ENCODE measurements at places on chromosomes 16 and 17. TPM values are rescaled to one million over a fixed set of nuclear protein-coding genes. Genes with fewer than 3 reads are reported as not detected.

GRCh38 chr16:70715860-70716357 is 30.1 kb upstream of the MTSS2 start:
- H3K4me3 ChIP-seq = no peak overlapping the region
- no peaks in the 10 kb centered on the region for H3K4me1 ChIP-seq
- no peak for DNase-seq
- H3K27ac ChIP-seq = no peak overlapping the region
- no peaks in the 10 kb centered on the region for H3K27me3 ChIP-seq

- no peak for DNase-seq
- peaks cover 75% of the 10 kb centered on the region for H3K36me3 ChIP-seq
- H3K4me1 ChIP-seq = no peaks in the 10 kb centered on the region
- H3K4me3 ChIP-seq = no peak overlapping the region
- no peaks in the 10 kb centered on the region for H3K27me3 ChIP-seq
- H3K27ac ChIP-seq = no peak overlapping the region
Measured at GRCh38 chr16:27355610-27356009, 41.8 kb downstream of the IL4R start.

GRCh38 chr16:86501989-86502855 is 8.1 kb upstream of the FOXF1 start:
- H3K4me3 ChIP-seq = no peak overlapping the region
- H3K27me3 ChIP-seq = peaks cover 31% of the 10 kb centered on the region
- no peak overlapping the region for H3K27ac ChIP-seq
- H3K36me3 ChIP-seq = no peaks in the 10 kb centered on the region

- H3K27ac ChIP-seq = no peak overlapping the region
- H3K36me3 ChIP-seq = no peaks in the 10 kb centered on the region
Measured at GRCh38 chr17:66422186-66422585, 119.8 kb downstream of the PRKCA start.

GRCh38 chr16:10322723-10323527 is 62.9 kb upstream of the ATF7IP2 start:
- H3K4me3 ChIP-seq = no peak overlapping the region
- no peak overlapping the region for H3K27ac ChIP-seq
- no peaks in the 10 kb centered on the region for H3K27me3 ChIP-seq

DNA sequence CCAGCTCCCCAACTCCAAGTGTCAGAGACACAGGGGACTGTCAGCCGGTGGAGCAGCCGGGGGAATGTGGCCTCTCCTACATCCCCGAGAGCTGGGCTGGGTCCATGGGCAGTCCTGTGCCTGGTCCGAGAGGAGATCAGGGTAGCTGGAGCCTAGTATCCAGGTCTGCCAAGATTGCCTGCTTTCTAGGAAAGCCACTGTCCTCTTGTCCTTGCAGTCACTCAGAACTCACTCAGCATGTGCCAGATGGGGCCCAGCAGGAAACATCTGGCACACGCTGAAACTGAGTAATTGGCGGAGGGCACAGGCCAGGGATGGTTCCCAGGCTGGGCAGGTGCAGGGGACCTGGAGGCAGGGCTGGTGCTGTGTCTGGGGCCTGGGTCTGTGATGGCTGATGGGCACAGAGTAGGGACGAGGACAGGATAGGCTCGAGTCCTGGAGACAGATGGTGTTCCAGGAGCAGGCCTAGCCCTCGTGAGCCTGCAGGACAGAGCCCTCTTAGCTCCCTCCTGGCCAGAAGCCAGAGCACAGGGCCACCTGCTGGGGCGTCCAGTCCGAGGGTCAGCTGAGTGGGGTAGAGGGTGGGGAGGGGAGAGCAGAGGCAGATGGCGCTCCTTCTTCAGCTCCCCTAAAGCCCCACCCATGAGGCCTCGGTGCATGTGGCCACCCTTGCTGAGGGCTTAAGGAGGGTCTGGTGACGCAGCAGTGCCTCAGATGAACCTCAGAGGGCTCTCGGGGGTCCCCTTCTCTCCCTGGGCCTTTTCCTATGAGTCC is 31.1 kb downstream of the ADCY7 start:
- H3K36me3 ChIP-seq = peaks cover 65% of the 10 kb centered on the region
- H3K27me3 ChIP-seq = no peaks in the 10 kb centered on the region
- no peak overlapping the region for H3K4me3 ChIP-seq
- no peaks in the 10 kb centered on the region for H3K4me1 ChIP-seq

- no peak overlapping the region for H3K27ac ChIP-seq
- no peak overlapping the region for H3K4me3 ChIP-seq
- DNase-seq = no peak
- no peaks in the 10 kb centered on the region for H3K4me1 ChIP-seq
- no peaks in the 10 kb centered on the region for H3K36me3 ChIP-seq
Measured at GRCh38 chr17:31908386-31908785, 6.9 kb upstream of the UTP6 start.

DNA sequence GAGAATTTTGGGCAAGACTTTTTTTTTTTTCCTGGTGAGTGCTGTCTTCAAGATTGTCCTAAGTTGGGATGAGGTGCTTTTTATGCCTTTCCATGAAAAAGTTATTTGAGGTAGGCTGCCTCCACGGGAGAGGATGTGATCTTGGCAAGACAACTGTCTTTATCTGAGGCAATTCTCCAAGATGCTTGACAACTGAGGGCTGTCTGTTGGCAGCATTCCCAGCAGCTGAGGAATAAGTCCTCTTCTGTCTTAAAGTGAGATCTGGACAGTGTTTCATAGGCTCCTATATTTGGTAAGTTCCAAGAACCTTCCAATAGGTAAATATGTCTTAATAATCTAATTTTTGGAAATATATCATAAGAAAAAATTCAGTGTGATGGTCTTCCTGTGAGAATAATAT is 662.0 kb downstream of the CDH11 start:
- H3K27ac ChIP-seq = no peak overlapping the region
- no peaks in the 10 kb centered on the region for H3K36me3 ChIP-seq
- H3K4me3 ChIP-seq = no peak overlapping the region

Gene CCL1
- 55.3 TPM for total RNA-seq

Gene ATXN2L
- total RNA-seq = 266 TPM

GRCh38 chr17:7823581-7824001 is 10.4 kb upstream of the KDM6B start:
- no peak for DNase-seq
- H3K36me3 ChIP-seq = no peaks in the 10 kb centered on the region

Gene ETV4
- 5.3 TPM for total RNA-seq

- H3K4me3 ChIP-seq = no peak overlapping the region
- no peak overlapping the region for H3K27ac ChIP-seq
- peaks cover 4% of the 10 kb centered on the region for H3K36me3 ChIP-seq
- DNase-seq = no peak
- no peaks in the 10 kb centered on the region for H3K4me1 ChIP-seq
Measured at GRCh38 chr16:84465154-84465553, 39.3 kb downstream of the MEAK7 start.

DNA sequence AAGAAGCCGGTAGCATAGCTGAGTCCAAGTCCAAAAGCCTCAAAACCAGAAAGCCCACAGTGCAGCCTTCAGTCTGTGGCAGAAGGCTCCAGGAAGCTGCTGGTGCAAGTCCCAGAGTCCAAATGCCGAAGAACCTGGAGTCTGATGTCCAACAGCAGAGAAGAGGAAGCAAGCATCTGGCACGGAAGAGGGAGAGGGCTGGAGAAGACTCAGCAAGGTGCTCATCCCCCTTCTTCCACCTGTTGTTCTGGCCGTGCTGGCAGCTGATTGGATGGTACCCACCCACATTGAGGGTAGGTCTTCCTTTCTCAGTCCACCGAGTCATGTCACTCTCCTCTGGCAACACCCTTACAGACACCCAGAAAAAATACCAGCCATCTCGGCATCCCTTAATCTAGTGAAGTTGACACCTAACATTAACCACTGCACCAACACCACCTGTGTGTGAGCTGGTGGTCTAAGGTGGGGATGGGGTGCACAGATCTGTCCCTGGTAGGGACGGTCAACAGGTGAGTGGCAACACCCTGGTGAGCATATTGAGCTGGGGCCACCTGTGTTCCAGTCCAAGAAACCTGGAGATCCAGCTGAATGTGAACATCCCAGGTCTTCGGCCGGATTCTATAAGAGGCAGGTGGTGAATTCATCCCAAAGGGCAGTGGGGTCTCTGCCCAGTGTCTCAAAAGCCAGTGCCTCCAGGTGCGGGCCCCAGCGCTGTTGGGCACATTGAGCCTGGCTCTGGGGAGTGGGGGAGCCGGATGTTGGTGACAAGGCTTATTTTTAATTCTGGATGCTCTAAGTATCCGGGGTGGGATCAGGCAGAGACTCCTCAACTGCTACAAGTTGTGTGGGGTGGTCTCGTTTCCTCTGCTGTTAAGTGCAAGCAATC is 9.8 kb downstream of the MIEF2 start:
- H3K27me3 ChIP-seq = no peaks in the 10 kb centered on the region
- no peak overlapping the region for H3K4me3 ChIP-seq
- H3K4me1 ChIP-seq = peaks cover 8% of the 10 kb centered on the region
- DNase-seq = no peak
- H3K36me3 ChIP-seq = peaks cover 8% of the 10 kb centered on the region
- no peak overlapping the region for H3K27ac ChIP-seq

- no peak overlapping the region for H3K27ac ChIP-seq
- H3K36me3 ChIP-seq = peaks cover 13% of the 10 kb centered on the region
- no peak for DNase-seq
- no peak overlapping the region for H3K4me3 ChIP-seq
- no peaks in the 10 kb centered on the region for H3K27me3 ChIP-seq
Measured at GRCh38 chr16:75413951-75414350, 19.4 kb downstream of the CFDP1 start.

DNA sequence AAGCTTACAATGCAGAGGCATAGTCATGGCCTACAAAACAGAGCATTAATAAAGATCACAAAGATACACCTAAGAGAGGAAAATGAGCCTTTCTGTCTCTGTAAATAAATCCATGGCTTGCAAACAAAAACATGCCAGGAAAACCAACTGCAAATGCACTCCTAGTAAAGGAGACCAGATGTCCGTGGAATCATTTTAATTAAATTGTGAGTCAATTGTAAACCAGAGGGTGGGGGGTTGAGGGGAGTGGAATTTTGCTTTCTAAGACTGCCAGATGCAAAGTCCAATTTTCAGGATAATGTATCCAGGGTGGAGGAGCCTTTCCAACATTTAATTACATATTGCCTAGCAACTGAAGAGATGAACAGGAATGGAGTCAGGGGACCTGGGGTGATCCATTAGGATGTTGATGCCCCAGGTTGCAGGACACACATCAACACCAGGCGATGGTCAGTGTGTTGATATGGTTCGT is 390.3 kb upstream of the CCL2 start:
- no peaks in the 10 kb centered on the region for H3K4me1 ChIP-seq
- H3K27me3 ChIP-seq = no peaks in the 10 kb centered on the region
- H3K4me3 ChIP-seq = no peak overlapping the region
- DNase-seq = no peak
- no peak overlapping the region for H3K27ac ChIP-seq

Gene NPIPB2
- 9.4 TPM for total RNA-seq

DNA sequence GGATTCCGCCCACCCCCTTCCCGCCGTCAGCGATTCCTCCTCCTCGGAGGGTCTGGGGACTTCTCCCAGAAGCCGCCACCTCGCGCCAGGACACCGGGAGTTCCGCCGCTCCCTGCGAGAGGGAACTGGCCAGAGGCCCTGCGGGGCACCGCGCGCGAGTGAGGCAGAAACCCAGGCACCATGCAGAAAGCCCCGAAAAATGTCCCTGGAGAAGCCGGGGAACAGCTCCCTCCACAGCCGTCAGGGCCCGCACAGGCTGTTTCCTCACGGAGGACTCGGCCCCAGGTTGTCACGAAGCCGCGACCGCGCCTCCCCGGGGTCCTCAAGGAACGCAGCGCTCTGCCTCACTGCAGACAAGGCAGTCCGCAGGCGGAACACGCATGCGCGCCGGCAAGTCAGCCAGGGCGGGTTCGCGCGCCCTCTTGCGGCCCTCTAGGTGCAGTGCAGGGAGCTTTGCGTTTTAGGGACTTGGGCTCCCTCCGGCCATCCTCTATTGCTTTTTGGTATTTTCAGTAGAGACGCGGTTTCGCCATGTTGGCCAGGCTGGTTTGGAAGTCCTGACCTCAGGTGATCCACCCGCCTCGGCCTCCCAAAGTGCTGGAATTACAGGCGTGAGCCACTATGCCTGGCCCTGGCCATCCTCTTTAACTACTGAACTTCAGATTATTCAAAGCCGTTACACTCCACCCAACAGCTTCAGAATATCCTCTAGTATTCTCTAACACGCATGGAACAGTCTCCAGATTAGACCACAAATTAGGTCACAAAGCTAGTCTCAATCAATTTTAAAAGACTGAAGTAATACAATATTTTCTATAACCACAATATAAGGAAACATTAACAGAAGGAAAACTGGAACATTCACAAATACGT is 20.3 kb upstream of the ZNF287 start:
- H3K27me3 ChIP-seq = no peaks in the 10 kb centered on the region
- H3K4me3 ChIP-seq = peak overlapping the region; percentile 77
- peaks cover 4% of the 10 kb centered on the region for H3K4me1 ChIP-seq
- DNase-seq = peak; percentile 90

GRCh38 chr16:22007509-22008214 is at the start of gene MOSMO:
MOSMO (plus strand) TSS chr16:22008111; CDS start chr16:22008302, 191 bp downstream.
- DNase-seq = peak; percentile 63
- H3K4me1 ChIP-seq = peaks cover 15% of the 10 kb centered on the region
- H3K27me3 ChIP-seq = no peaks in the 10 kb centered on the region
- H3K4me3 ChIP-seq = peak within 1 kb of the TSS; percentile 36
- no peaks in the 10 kb centered on the region for H3K36me3 ChIP-seq
- peak within 1 kb of the TSS; percentile 49 for H3K27ac ChIP-seq

- no peaks in the 10 kb centered on the region for H3K36me3 ChIP-seq
- no peaks in the 10 kb centered on the region for H3K27me3 ChIP-seq
- H3K27ac ChIP-seq = no peak overlapping the region
- H3K4me1 ChIP-seq = no peaks in the 10 kb centered on the region
Measured at GRCh38 chr16:6861135-6861814, 471.4 kb upstream of the RBFOX1 start.

Gene CLN3
- total RNA-seq = 38.2 TPM

Gene KRT12
- not detected for total RNA-seq

DNA sequence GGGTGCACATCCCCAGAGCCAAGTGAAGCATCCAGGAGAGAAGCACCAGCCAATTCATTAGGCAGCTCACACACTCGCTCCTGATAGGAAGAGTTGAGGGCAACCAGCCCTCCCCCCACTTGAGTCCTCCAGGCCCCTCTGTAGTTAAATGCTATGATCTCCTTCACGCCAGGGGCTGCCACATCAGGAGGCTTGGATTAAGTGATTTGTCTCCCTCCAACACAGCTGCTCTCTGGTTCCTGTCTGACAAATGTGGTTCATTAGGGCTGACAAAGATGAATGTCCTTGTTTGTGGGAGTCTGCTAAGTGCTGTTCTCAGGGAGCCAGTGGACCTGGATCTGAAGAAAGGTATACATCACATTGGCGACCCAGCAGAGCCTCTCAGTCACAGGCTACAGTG is 94.5 kb upstream of the WSCD1 start:
- H3K4me3 ChIP-seq = no peak overlapping the region
- H3K27me3 ChIP-seq = no peaks in the 10 kb centered on the region
- no peaks in the 10 kb centered on the region for H3K4me1 ChIP-seq
- DNase-seq = no peak
